ENCODE measurements at places on chromosomes 4 and X.

GRCh38 chrX:13661735-13662288 is 8.9 kb downstream of the TCEANC start:
- DNase-seq, result no peak

DNA sequence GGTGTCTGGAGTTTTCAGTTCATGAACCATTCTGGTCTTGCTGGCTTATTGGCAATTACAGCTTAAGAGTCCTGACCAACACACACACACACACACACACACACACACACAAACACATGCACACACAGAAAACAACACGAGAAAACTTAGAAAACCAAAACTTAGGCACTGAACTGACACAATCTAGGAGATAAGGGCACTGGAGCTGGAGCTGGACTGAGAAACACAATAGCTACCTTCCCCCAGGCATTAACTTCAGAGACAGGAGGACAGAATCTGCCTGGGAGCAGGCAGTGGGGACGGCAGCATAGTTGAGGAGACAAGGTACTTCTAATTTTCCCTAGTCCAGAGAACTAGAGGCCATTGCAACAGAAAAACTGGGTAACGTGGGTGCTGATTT is 62.3 kb downstream of the LNX1 start:
- no peak for DNase-seq

DNA sequence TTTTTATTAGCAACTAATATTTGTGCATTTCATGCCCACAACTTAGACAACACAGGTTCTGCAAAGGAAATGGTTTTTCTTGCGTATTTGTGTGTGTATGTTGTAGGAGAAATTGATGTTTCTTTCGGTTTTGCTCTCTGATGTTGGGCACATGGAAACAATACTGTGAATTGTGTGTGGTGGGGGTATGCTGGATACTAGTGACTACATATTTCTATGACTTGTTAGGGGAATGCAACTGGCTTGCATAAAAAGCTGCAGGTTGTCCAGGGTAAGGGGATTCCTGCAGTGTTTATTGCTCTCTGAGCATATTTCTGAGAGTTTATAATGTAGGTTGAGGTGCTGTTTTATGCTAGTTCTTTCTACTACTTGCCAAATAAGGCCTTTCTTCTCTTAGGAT is 11.6 kb downstream of the DLG3 start:
- no peak for DNase-seq

DNA sequence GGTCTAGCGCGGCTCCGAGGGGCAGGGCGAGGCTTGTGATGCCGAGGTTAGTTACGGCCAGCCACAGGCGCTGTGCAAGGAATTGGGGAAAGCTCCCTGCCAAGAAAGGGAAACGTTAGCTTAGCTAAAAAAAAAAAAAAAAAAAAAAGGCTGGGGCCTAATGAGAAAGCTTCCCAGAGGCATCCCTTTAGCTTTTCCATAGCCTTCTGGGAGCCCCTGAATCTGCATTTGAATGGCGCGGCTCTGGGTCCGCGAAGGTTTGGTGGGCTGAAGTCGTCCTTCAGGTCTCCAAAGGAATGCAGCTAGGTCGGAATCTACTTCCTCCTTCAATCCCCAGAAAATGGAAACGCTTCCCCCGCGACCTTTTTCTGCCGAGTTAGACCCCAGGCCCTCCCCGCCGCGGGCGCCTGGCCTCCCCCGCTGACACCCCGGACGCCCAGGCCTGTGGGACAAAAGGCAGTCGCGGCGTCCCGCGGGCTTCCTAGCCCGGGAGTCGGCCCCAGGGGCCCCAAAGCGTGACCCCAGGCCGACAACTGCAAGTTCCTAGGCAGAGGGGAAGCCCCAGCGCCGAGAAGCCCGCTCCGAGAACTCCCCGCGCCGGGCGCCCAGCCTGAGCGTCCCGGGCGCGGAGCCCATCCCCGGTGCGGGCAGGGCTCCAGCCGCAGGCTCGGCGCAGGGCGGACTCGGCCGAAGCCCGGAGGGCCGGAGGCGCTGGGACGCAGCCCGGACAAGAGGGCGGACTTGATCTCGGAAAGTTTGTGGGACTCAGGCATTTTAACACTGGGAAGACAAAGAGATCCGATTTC is 605 bp upstream of the FAT1 start:
- peak; percentile 17 for DNase-seq

DNA sequence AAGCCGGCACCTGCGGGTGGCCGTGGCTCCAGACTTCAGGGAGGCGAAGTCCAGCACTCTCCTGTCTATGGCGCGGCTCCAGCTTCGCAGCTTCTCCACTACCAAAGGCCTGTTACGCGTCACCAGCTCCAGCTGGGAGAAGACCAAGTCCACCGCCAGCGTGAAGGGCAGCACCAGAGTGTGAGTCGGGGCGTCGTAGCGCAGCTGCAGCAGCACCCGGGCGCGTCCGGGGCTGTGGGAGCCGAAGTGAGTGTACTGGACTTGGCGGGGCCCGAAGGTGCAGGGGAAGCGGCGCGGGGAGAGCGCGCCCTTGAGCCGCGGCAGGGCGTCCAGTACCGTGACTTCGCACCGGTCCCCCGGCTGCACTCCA is 444 bp downstream of the FREM3 start:
- DNase-seq, result no peak

- no peak for DNase-seq
Measured at GRCh38 chr4:122584519-122584918, 36.3 kb downstream of the IL21 start.

DNA sequence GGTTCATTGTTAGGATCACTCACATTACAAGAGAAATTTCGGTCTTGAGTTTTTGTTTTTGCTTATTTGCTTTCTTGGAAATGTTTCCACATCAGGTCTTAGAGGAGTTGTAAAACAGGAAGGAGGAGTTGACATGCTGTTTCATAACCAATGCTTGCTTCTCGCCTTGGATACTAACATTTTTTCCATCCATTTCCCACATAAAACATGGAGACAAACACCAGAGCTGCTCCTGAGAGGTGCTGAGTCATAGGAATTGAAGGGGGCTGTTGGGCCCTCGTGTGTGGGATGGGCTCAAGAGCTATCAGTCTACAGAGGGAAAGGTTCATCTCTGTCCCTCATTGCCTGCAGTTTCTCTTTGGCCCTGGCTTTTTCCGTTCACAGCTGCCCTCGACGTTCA is 29.9 kb downstream of the TBL1X start:
- DNase-seq, result no peak

- DNase-seq, result no peak
Measured at GRCh38 chr4:54185866-54186265, 43.2 kb upstream of the PDGFRA start.

DNA sequence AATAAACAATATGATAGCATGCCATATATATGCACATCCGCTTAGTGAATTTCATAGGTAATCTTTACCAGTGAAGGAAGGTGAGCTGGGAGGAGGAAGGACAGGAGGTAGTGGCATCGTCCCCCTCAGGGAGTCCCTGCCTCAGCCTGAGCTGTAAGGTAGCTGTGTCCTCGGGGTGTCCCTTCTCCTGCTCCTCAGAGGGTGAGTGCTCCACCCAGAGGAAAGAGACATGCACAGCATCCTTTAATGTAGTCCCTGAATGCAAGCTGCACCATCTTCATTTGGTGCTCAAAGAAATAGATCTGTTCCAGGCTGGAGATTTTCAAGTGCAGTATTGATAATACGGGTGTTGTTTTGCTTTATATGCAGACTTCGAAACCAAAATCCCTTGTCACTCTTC is 330.4 kb upstream of the SFRP2 start:
- DNase-seq, result no peak

- DNase-seq, result no peak
Measured at GRCh38 chr4:77092975-77093374, 17.2 kb upstream of the CCNI start.

DNA sequence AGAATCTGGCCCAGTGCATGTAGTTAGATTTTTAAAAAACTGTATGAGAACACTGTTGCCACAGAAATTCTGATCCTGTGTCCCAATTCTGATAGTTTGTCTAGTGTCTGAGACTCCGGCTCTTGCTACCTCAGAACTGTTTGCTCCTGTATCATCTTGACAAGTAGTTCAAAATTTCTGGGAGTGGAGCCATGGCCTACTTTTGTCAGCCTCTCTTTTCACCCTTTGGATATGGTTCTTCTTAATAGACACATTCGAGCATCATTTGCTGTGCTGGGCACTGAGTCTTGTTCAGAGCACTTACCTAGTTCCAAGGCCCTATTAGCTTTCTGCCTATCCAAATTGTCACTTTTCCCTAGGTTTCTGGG is 46.9 kb downstream of the ATP10D start:
- no peak for DNase-seq

GRCh38 chr4:970854-971520 is 2.4 kb downstream of the DGKQ start:
- DNase-seq, result no peak

GRCh38 chr4:164989471-164989870 is 12.0 kb upstream of the TRIM61 start:
- DNase-seq, result no peak

DNA sequence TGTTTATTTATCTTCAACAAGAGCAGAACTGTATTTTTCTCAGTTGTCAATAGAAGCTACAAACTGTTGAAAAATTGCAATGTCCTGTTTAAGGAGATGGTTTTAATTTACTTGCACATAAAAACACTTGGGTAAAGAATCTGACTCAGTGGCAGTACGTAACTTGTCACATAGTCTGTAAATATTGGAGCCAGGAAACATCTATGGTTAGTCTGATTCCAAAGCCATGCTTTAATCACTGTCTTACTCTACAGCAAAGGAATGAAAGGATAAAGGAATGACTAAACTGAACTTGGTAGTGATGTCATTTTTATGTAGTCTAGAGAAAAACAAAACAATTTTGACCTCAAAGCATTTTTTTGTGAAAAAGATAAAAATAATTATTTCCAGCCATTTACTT is 537.2 kb downstream of the STIM2 start:
- no peak for DNase-seq

- no peak for DNase-seq
Measured at GRCh38 chr4:114476310-114476709, 122.3 kb upstream of the UGT8 start.

DNA sequence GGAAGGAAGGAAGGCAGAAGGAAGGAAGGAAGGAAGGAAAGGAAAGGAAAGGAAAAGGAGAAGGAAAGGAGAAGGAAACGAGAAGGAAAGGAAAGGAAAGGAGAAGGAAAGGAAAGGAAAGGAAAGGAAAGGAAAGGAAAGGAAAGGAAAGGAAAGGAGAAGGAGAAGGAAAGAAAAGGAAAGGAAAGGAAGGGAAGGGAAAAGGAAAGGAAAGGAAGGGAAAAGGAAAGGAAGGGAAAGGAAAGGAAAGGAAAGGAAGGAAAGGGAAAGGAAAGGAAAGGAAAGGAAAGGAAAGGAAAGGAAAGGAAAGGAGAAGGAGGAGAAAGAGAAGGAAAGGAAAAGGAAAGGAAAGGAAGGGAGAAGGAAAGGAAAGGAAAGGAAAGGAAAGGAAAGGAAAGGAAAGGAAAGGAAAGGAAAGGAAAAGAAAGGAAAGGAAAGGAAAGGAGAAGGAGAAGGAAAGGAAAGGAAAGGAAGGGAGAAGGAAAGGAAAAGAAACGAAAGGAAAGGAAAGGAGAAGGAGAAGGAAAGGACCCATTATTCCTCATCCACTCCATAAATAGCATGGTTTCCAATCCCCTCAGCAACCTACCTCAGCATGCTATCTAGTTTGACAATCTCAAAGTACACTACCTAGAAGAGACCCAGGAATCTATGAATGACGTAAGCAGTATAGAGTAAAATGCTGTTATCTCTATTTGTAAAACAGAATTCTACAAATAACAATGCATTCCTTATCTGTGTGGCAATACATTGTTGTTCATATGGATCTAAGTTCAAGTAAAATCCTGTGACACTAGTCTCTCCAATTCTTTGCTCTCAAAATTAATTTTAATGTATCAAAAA is 209.7 kb downstream of the LRBA start:
- DNase-seq, result no peak
